ENCODE measurements at places on chromosomes 5 and 9.

DNA sequence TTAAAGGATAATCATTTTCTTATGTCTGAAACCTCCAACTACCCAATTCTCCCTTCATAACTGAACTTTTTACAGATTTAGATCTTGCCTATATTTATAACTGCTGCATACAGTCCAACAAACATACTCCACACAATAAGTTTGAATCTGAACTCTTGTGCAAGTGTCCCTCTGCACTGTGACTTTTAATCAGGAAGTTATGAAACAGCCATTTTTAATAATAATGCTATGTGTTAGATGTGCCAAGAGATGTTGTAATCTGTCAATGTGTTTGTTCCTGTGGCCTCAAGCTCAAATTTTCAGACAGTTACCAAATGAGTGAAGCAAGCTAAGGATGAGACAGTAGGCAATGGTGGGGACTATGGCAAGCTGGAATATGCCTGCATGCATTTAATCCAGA is 57.6 kb upstream of the MTAP start:
- no peak for DNase-seq

DNA sequence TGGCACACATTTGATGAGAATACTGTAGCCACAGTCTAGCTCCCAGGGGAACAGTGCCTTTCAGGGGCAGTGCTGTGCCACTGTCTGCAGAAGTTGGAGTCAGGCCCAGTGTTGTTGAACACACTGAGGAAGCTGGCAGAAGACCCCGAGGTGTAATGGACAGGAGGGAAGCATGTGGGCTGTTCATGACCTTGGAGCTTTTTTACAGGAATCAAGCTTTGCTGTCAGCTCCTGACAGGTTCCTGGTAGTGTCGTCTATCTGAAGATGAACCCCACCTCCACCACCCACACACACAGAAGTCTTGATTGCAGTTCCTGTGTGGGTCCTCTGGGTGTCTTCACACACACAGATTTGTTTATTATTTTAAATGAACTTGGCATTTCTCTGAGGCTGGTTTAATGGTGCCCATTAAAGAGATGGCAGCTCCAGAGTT is 40.3 kb upstream of the TNFAIP8 start:
- DNase-seq = peak; percentile 73

DNA sequence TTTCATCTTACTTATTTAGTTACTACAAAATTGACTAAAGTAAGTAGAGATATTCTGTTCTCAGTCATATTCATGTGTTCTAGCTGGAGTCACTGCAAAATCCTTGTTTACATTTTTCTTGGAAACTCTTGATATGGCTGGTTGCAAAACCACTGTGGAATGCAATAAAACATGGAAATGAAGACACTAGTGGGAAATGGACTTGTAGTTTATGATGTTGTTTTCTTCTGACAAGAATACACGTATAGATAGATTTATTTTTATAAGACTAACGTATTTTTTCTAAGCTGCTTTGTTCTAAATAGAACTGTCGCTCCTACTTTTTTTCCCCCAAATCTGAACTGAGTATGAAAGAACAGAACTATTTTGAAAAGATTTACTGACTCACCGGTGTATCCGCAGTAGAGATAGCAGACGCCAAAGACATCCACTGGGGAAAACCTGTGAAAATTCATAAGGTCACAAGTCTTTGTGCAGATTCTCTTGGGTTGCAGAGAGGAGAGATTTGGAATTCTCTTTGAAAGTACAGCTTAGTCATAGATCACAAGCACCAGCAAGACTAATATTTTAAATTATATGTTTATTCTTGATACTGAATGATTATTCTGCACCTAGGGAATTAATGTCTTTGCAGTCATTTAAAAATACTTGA is 119.6 kb upstream of the TAF11L2 start:
- DNase-seq = peak; percentile 40

- DNase-seq = no peak
Observed at GRCh38 chr9:85484235-85484634, 257.5 kb downstream of the AGTPBP1 start.

DNA sequence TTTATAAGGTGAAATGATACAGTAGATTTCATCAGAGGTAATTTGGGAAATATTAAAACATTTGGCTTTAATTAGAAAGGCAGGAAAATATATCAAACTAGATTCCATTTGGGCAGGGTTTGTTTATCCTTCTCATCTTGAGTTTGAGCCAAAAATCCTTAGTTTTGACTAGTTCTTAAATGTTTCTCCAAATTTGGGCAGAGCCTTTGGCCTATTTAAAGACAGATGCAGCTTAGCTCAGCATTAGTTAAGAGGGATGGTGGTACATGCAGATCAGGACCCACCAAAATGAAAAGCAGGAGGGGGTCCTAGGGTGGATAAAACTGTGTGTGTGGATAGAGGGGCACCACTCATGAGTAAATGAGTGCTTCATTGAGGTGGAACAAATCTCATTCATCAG is 20.3 kb upstream of the ARRDC3 start:
- no peak for DNase-seq

GRCh38 chr5:126359884-126360283 is 63.3 kb upstream of the GRAMD2B start:
- no peak for DNase-seq

DNA sequence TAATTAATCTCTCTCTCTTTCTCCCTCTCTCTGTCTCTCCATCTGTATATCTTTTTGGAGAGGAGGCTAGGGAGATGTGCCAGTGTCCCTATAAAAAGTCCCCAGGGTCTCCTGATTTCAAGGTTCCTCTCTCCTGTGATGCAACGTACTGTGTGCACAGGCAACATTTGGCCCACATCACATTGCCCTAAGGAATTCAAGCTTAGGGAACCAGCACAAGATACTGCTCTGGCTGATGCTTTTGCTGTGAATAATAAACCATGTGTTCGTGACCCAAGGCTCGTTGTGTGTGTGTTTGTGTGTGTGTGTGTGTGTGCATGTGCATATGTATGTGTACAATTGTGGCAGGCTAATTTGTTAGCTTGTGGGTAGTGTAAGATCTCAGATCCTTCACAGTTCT is 9.7 kb downstream of the SPATA9 start:
- DNase-seq = peak; percentile 19

GRCh38 chr5:37709020-37709419 is 130.8 kb downstream of the GDNF start:
- no peak for DNase-seq

DNA sequence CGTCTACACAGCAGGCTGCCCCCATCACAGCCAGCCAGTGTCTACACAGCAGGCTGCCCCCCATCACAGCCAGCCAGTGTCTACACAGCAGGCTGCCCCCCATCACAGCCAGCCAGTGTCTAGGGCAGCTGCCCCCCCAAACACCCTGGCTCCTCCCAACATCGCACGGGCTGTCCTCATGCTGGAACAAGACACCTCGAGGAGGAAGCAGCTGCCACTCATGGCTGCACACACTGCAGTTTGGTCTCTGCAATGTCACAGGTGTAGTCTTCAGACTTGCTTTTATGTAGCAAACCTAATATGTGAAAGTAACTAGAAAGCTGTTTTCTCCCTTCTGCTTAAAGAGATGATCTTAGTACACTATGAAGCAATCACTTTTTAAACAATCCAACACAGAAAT is 9.7 kb downstream of the LRRC14B start:
- DNase-seq = no peak

DNA sequence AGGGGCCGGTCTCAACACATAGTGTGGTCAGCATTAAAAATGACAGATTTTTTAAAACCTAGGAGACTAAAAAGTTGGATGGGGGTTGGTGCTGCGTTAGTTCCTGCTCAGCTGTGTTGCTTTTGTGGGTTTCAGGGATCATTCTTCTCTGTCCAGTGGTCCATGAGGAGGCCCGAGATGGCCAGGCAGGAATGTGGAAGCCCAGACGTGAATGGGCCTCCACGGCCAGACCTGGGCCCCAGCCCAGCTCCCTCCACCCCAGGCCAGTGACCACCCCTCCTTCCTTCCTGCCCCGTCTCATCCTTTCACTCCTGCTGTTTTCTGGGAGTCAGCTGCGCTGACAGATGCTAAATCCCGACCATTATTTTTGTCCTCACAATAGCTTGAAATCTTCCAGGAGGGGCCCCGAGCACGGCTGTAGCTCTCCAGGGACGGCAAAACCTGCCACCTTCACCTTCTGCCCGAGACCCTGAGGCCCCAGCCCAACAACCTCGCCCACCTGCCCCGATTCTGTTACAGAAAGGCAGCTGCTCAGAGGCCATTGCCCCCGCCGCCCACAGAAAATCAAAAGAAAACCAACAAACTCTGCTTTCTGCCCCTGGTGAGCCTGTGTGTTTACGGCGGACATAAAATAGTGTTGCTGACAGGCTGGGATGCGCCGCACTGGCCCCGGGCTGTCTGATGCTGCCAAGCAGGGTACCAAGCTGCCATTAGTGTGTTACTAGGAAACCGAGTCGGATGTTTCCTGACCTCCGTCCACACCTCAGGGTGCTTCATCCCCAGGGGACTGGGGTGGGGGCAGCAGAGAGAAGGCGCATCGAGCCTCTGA is 83.7 kb upstream of the SARDH start:
- no peak for DNase-seq

GRCh38 chr5:43386960-43387362 is 25.2 kb downstream of the CCL28 start:
- DNase-seq = no peak

GRCh38 chr5:153711755-153712154 is 221.3 kb downstream of the GRIA1 start:
- no peak for DNase-seq

- DNase-seq = peak; percentile 81
Observed at GRCh38 chr5:78566747-78567425, 81.7 kb downstream of the LHFPL2 start.

DNA sequence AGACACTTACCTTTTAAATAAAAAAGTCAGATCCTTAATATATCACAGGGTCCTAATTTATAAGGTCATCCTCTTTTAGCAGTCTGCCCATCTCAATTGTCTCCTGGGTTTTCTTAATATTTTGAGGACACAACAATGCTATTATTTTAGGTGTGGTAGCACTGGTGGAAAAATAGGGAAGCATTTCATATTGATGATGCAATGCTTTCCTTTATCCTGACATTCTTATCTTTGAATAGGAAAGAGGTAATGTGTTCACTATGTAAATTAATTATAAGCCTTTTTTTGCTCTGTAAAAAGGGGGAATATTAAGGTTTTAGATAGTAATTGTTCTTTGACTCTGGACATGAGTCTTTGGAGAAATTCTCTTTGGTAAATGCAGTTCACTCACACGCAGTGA is 164.7 kb downstream of the YTHDC2 start:
- DNase-seq = no peak

Measured in suppressor macrophage treated with lipopolysaccharide for 1 hour (primary cell).